ENCODE measurements at places on chromosomes 3 and 15.
A peak's percentile ranks its signal among the peaks of the same experiment; 100 is the strongest.

DNA sequence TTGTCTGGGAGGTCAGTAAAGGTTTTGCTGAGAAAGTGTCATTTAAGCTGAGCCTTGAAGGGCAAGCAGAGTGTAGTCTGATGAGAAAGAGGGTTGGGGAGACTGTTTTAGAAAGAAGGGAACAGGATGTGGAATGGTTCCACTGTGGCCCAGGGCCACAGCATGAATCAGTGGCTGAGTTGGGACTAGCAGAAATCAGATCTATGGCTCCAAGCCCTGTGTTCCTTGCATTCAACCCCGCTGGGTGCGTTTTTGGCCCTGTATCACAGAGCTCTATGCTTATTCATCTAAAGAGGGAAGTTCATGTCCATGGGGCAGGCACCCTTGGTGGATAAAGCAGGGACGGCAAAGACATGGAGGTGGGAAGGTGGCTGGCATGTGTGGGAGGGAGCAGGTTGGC, 151.3 kb downstream of the CACNA1D start:
- DNase-seq = no peak

- no peak for DNase-seq
Measured at GRCh38 chr3:30318110-30318509, 288.3 kb upstream of the TGFBR2 start.

DNA sequence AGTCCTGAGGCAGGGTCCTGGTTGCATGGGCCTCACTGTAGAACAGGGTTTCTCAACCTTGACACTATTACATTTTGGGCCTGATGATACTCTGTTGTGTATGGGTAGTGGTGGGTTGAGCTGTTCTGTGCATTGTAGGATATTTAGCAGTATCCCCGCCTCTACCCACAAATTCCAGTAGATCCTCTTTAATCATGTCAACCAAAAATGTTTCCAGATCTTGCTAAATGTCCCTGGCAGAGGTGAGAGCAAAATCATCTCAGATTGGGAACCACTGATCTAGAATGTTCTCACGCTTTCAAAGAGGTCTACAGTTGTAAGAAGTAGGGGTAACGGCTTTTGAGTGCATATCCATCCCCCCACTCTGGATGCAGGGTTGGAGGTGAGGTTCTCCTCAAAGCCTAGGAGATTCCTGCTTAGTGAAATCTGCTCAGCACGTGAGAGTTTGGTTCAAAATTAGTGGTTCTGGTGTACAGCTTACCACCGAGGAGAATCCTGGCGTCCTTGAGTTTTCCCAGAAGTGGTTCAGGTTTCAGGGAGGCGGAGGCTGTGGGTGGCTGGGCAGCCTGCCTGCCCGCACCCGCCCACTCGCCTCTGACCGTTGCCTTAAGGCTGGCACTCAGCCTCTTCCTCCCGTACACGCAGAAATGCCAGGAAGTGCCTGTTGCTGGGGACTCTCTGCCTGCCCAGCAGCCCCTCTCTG, 5.3 kb downstream of the ACVR2B start:
- DNase-seq = no peak

DNA sequence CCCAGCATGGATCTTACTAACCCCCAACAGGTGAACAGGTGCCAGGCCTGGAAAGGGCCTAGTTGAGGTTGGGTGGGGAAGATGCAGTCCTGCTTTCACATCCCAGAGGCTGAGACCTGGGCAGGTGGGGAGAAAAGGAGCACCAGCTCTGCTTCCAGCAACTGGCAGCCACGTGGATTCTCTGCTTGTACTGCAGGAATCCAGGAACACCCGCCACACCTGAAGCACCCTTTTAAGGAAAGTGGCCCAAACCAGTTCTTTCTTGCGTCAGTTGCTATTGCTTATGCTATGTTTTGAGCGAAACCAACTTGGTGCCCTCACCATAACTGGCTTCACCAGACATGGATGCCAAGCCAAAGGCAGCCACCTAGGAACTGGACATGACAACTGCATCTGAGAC, 28.1 kb upstream of the NEO1 start:
- DNase-seq = no peak

GRCh38 chr3:148863297-148863696, 1.8 kb upstream of the CPA3 start:
- no peak for DNase-seq

DNA sequence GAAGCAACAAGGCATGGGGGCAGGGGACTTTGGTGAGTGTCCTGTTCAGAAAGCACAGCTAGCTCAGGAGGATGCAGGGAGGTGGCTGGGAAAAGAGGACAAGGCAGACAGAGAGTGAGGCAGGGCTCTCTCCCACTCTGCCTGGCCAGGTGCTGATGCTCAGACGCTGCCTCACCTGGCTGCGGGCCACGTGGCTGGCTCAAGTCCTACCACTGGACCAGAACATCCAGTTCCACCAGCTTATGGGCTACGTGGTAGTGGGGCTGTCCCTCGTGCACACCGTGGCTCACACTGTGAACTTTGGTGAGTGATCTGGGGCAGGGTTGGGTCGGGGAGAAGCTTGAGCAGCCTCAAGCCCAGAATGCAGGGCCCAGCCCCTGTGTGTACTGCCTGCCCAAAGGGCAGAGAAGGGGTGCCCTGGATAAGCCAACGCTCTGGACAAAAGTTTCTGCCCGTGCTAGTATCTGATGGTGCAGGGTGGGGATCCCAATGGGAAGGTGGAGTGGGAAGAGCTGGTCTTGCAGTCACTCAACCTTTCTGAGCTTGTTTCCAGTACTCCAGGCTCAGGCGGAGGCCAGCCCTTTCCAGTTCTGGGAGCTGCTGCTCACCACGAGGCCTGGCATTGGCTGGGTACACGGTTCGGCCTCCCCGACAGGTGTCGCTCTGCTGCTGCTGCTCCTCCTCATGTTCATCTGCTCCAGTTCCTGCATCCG, 20.9 kb downstream of the NOX5 start:
- no peak for DNase-seq

DNA sequence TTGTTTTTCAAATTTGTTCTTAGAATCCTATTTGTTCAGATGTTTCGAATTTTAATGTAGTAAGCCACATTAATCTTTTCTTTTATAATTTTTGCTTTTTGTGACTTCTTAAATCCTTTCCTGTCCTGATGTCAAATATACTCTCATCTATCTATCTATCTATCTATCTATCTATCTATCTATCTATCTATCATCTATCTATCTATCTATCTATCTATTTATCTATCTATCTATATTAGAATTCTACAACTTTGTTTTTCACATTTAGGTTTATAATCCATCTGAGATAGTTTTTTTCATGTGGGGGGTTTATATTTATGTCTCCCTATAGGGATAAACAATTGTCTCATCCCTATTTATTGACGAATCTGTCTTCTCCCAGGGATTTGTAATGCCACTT, 32.1 kb downstream of the CTXND1 start:
- DNase-seq = no peak

DNA sequence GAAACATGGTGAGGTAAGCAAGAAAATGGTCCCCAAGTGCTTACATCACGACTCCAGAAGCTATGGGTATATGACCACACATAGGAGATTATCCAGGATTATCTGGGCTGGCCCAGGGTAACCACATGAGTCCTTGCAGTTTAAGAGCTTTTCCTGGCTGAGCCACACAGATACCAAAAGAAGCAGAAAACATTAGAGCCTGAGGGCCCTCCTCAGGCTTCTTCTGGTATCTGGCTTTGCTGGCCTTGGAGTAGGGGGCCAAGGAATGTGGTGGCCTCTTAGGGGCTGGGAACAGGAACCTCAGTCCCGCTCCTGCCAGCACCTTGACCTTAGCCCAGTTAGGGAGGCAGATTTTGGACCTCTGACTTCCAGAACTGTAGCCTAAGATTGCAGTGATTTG, 259.1 kb downstream of the KCNMB2 start:
- DNase-seq = no peak

DNA sequence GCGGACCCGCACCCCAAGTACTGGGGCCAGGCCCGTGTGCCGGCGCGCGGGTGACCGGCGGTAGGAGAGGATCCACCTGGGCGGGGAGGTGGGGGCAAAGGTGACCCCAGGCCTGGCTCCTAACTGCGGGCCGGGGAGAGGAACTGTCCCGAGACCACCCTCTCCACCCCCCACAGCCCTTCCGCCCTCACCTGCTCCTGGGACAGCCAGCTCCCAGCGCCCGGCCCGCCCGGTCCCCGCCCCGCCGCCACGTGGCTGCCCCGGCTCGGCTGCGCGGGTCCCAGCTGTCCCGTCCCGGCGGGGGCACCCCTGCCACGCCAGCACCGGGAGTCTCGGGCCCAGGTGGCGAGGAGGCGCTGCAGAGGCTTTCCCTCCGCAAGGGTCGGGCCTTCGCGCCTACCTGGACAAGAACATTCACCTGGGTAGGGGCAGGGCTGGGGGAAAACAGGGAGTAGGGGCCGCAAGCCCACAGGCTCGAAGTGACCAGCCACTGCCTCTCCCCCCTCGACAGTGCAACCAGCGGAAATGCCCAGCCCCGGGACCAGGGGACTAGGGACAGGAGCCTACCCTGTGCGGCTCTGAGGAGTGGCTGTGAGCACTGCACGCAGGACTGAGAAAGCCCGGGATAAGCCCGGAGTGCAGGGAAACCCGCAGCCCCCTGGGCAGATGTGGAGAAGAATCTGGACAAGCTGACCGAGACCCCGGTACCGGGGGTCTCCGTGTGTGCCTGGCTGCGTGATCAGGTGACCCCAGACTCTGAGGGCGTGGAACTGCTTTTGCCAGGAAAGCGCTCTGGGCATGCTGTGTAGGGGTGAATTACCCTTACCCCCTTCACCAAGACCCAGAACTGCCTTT, at the start of gene SLC12A8:
TSS of gene SLC12A8 (minus strand) at position 240 of the 855 bp plus-strand sequence. CDS start 1,399 bp downstream, outside the sequence.
- DNase-seq = peak; percentile 17

DNA sequence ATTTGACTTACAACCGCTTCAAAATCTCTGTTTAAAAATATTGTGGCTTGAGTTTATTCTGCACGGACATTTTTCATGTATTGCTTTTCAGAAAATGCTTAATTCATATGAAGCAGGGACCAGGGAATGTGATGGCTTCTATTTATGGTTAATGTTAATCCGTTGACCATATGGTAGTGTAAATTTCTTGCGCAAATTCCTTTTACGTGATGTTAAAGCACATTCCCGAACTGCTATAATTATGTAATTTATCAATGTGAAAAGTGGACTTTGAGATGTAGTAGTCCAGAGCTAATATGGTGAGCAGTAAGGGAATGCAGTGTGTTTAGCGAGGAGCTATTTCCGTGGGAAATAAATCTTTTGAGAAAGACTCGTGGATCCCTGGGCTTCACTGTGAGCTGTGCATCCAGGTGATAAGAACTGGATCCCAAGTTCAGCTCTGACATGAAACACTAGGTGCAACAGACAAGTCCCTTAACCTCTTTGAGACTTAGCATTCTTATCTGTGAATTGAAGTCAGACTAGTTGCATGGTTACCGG, 27.3 kb downstream of the ANAPC13 start:
- DNase-seq = no peak

GRCh38 chr15:95405447-95405846, 925.1 kb upstream of the NR2F2 start:
- DNase-seq = no peak

DNA sequence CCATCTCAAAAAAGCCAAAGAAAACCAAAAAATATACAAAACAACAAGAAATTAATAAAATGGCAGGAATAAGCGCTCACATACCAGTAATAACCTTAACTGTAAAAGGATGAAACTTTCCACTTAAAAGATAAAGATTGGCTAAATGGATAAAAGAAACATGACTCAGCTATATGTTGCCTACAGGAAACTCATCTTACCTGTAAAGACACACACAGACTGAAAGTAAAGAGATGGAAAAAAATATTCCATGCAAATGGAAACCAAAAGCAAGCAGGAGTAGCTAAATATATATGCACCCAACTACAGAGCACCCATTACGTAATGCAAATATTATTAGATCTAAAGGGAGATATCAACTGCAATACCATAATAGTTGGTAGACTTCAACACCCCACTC, 49.7 kb downstream of the ADAM10 start:
- DNase-seq = no peak

- no peak for DNase-seq
Measured at GRCh38 chr3:177833332-177833731, 636.0 kb upstream of the TBL1XR1 start.

- no peak for DNase-seq
Measured at GRCh38 chr3:176378789-176379188, 818.5 kb downstream of the TBL1XR1 start.

GRCh38 chr3:157077565-157077991, 82.4 kb downstream of the CCNL1 start:
- no peak for DNase-seq
